ELR (cell line): ENCODE measurements at places on chromosomes 2 and 18.

DNA sequence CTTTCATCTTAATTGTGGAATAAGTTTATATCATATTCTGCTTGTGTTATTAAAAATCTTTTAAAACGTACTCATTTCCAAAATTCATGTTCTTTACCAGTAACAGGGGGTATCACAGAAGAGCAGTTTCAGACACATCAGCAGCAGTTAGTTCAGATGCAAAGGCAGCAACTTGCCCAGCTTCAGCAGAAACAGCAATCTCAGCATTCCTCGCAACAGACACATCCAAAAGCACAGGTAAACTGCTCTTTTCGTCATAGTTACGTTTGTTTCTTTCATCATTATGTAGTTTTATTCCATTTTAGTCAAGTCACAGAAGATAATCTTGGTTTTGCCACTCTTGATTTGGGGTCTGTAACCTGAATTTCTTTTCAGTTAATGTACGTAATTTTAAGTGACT, 93.5 kb upstream of the KIF5C start:
- DNase-seq = peak; percentile 18

DNA sequence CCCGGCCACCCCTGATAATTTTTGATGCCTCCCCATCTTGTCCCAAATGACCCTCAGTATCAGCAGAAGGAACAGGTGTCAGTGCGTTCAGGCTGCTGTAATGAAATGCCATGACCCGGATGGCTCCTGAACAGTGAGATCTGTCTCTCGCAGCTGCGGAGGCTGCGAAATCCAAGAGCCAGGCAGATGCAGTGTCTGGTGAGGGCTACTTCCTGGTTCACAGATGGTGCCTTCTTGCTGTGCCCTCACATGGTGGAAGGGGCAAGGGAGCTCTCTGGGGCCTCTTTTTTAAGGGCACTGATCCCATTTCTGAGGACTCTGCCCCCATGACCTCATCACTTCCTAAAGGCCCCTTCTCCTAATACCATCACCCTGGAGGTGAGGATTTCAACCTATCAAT, 152.2 kb downstream of the TWIST2 start:
- no peak for DNase-seq

DNA sequence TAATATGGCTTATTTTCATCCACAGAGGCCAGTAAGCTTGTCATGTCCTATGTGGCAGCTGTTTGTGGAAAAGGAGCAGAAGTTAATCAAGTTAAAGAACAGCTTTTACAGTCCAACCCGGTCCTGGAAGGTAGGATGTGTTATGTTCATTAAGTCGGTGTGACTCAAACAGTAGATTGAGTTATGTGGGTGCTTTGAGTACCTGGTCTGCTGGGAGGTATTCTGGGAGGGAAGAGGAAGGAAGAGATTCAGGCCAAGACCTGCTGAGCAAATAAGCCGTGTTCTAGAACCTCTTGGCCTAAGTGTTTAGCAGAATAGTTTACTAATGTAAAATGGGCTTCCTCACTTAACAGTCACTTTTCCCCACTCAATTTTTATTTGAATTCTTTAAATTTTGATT, 96.2 kb downstream of the MYO1B start:
- DNase-seq = no peak

- DNase-seq = no peak
Observed at GRCh38 chr2:96923810-96924774, 54.2 kb upstream of the SEMA4C start.

DNA sequence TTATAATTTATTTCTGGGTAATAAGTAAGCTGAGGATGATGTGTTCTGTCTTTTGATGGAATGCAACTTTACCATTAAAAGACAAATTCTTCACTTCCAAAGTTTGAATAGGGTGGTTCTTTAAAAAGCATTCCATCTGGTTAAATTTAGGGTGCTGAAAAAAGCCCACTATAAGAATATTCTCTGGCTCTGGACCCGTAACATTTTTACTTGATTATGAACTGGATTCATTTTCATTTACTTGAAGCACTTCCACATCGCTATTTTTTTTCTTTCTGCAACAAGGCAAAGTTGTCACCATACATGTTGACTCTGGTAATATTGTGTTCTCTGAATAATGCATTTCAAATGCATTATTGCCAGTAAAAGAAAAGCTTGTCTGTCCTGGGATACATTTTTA, 344.6 kb downstream of the SATB2 start:
- no peak for DNase-seq

DNA sequence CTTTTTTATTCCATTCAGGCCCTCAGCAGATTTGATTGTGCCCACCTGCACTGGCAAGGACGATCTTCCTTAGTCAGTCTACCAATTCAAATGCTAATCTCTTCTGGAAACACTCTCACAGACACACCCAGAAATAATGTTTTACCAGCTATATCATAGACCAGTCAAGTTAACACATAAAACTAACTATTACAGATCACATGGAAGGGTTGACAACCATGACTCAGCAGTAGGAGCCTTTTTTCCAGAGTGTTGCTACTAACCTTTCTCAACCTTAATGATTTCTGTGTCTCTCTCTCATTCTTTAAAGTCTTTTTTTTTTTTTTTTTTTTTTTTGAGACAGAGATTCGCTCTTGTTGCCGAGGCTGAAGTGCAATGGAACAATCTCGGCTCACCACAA, 143.5 kb upstream of the MSH6 start:
- DNase-seq = no peak

DNA sequence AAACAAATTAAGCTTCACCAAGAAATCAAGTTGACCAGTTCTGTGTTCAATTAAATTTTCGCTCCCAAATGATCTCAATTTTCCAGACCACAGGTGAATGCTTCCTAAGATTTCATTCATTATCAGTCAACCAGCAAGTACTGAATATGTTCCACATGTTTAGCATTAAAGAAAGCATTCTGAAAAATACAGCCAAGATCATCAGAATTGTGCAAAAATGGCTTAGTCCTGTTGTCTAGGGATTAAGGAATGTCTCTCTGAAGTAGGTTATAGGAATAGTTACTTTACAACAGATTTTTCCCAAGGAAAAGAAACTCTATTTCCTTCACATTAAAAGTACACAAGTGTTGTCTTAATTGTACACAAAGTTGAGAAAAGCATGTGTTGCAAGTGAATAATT, 69.2 kb downstream of the NRXN1 start:
- DNase-seq = no peak

- DNase-seq = no peak
Observed at GRCh38 chr2:198639580-198639979, 818.2 kb downstream of the SATB2 start.

DNA sequence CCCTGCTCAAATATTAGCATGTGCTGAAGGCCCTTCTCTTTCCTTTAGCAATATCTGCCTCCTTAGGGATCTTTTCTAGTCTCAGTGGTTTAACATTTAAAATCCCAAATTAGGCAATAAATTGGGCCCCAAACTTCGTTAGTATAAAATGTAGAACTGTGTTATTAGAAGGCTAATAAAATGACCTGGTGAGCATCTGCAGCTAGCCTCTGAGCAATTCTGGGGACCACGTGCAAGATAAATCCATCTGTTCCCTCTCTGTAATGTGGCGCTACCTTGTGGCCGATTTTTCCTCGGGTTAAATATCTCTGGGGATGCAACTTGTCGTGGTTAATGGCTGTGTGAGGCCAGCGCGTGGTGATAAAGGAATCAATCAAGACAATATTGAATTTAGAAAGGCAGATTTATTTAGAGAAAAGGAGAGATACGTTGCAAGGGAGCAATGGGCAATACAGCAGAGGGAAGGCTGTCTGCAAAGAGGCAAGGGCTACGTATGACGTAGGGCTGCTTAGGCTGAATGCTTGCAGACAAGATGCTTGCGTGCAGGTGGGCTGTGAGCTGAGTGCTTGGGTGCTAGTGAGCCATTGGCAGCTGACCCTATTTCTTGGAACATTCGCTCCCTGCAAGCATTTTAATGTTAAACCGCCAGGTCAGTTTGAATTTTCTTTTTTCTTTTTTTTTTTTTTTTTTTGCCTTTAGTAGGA, 18.5 kb upstream of the IL36G start:
- peak; percentile 27 for DNase-seq

- DNase-seq = peak; percentile 76
Observed at GRCh38 chr18:57811477-57812125, 8.5 kb upstream of the ATP8B1 start.

GRCh38 chr2:53633441-53633840, 134.2 kb upstream of the CHAC2 start:
- peak; percentile 64 for DNase-seq

DNA sequence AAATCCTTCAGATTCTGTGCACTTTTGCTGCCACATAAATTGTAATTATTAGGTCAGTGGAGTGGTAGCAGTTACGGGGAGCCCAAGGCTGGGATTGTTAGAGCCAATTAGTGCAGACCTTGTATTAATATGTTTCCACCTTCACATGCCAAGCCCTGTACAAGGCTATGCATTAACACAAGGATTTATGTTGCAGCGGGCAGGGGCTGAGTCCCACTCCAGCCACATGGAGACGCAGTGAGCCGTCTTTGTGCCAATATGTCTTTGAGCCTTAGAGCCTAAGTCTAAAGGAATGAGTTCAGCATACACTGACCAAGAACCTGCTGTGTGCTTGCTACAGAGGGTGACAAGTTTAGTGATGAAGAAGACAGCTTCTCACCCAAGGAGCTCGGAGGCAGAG, 238.2 kb downstream of the TSN start:
- DNase-seq = no peak

DNA sequence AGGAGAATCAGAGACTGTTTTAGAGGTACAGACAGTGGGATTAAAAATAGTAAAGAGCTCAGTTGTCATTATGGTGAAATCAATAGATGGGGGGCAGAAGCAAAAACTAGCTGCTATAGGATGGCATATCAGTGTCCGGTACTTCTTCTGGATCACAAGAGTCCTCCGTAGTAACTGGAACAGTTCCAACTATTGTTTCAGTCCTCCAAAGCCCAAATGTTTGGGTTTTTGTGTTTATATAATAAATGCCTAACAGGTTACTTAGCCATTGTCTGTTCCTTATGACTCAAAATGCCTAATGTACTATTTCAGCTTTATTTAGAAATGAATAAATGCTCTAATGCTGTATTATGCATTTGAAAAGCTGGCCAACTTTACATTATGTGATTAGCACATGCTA, 401.2 kb downstream of the PTH2R start:
- DNase-seq = peak; percentile 3

DNA sequence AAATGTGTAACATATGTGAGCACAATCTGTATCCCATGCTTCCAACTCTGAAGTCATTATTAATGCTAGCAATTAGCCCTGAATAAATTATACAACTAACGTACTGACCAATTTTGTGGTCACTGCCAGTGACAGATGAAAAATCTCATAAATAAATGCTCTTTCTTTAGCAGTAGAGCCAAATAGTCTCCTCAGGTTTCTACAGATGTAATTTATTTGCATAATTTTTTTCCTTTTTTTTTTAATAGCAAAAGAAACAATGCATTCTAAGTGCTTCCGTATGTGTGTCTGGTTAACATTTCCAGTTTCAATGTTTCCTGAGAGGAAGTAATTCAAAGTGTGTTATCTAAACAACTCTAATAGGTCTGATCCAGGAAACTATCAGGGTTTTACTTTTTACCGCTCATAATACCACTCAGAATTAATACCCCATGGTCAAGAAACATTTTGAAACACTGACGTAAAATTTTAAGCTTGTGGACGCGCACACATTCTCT, 108.4 kb downstream of the MEP1B start:
- DNase-seq = no peak

- DNase-seq = no peak
Observed at GRCh38 chr2:136404176-136404575, 286.2 kb upstream of the CXCR4 start.

GRCh38 chr2:99512181-99512591, 22.4 kb upstream of the REV1 start:
- no peak for DNase-seq

GRCh38 chr18:77208964-77209363, 40.7 kb upstream of the GALR1 start:
- DNase-seq = peak; percentile 77

DNA sequence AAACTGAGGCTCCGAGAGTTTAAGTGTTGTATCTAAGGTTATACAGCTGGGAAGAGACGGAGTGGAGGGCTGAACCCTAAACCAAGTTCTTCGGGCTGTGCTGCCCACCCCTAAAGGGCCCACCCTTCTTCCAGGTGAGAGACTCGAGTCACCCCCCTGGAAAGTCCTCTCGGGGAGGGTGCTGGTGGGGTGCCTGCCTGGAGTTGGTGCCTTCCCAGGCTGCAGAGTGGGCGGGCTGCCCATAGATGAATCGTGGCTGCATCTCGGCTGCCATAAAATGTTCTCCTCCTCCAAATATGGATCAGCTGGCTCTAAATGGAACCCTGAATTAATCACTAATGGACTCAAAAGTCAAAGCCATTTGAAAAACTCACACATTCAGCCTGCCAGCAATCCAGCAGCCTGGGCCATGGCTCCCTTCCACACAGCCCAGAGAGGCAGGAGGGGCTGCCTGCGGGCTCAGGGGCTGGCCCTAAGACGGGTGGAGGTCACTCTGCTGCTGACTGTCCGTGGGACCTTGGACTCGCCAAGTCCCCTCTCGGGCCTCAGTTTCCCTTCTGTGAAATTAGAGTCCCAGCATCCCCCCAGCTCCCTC, 7.7 kb downstream of the CIB4 start:
- DNase-seq = no peak

DNA sequence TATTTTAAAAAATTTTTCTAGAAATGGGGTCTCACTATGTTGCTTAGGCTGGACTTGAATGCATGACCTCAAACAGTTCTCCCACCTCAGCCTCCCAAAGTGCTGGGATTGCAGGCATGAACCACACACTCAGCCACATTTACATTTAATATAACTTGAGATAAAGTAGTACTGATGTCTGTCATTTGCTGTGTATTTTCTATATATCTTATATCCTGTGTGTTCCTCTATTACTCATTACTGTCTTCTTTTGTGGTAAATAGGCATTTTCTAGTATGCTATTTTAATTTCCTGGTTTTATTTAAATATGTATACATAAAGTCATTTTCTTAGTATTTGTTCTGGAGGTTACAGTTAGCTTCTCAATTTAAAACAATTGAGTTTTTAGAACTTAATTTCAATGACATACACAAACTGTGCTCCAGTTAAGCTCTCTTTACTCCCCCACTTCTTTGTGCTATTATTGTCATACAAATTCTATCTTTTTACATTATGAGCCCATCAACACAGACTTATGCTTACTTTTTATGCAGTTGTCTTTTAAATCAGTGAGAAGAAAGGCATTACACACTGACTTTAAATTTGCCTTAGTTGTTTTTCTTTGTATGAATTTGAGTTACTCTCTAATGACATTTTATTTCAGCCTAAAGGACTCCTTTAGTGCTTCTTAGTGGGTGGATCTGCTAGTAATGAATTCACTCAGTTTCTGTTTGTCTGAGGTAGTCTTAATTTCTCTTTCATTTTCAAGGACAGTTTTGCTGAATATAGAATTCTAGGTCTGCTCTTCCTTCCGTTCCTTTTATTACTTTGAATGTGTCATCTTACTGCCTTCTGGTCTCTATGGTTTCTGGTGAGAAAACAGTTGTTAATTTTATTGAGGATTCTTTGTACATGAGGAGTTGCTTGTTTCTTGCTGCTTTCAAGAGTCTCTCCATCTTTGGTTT, 6.2 kb upstream of the INPP4A start:
- DNase-seq = peak; percentile 5

- DNase-seq = no peak
Observed at GRCh38 chr2:67232936-67233335, 164.2 kb upstream of the ETAA1 start.

GRCh38 chr2:24667542-24667941, 125.6 kb downstream of the PTRHD1 start:
- no peak for DNase-seq
